ENCODE measurements at places on chromosomes 5 and 9.

- DNase-seq = no peak
Measured at GRCh38 chr5:171524466-171524865, 105.0 kb downstream of the FGF18 start.

DNA sequence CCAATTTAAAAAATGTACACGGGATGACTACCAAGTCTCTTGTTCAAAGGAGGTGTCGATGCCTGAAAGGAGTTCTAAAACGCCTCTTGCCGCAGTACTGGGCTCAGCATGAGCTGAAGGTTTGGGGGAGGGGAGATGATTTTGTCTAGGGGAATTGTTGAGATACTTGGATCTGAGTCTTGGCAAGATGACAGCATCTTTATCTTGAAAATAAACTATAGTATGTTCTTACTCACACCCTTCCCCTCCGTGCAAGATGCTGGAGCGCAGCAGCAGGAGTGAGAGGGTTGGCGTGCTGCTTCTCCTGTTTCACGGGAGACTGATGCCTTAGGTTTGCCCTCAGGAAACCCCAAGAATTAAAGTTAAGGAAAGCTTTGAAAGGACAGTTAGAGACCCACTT lies 47.3 kb downstream of the FAM78A start:
- no peak for DNase-seq

- DNase-seq = no peak
Measured at GRCh38 chr5:72154076-72154756, 46.9 kb downstream of the MAP1B start.

DNA sequence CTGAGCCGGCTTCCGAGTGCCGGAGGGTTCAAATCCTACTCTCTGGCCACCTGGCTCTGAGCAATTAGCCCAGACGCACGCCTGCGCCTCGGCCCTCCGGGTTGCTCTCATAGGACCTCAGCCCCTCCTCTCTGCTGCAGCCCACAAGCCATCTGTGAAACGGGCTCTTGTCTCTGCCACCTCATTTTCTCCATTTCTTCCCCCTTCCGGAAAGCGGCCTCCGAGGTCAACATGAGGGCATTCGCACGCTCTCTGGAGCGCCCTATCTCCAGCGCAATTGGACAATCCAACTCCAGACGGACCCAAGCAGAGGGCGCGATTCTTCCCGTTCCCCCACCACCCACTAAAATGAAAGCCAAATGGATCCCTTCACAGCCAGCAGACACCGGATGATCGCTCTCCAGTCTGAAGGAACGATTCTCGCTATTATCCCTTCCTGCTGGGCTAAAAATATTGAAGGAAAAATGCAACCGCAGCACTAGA lies 41.5 kb downstream of the VAV2 start:
- no peak for DNase-seq

DNA sequence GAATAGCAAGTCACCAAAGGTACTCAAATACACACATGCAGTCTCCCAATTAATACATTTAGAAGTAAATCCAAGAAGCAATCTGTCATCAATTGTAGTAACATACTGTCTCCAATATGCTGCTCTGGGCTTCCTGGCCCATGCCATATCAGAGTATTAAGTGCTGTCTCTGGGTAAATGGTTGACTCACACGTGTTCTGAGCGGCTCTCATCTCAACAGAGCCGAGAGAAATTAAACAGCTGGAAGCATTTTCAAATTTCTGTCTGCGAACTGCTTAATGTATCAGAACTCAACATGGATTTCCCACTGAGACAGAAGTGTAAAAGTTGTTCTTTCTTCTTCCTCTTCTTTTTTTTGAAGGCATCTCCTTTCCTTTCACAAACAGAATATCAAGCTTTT lies 247.3 kb upstream of the TAS2R1 start:
- no peak for DNase-seq

DNA sequence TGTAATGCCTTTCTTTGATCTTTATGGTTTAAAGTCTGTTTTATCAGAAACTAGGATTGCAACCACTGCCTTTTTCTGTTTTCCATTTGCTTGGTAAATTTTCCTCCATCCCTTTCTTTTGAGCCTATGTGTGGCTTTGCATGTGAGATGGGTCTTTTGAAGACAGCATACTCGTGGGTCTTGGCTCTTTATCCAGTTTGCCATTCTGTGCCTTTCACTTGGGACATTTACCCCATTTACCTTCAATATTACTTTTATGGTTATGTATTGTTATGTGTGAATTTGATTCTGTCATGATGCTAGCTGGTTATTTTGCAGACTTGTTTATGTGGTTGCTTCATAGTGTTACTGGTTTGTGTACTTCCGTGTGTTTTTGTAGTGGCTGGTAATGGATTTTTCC lies 59.2 kb downstream of the YTHDC2 start:
- DNase-seq = no peak

All from mesothelial cell of epicardium (in vitro differentiated cells).